NCI-H2107 (cell line): ENCODE measurements at places on chromosomes 12 and 14.

DNA sequence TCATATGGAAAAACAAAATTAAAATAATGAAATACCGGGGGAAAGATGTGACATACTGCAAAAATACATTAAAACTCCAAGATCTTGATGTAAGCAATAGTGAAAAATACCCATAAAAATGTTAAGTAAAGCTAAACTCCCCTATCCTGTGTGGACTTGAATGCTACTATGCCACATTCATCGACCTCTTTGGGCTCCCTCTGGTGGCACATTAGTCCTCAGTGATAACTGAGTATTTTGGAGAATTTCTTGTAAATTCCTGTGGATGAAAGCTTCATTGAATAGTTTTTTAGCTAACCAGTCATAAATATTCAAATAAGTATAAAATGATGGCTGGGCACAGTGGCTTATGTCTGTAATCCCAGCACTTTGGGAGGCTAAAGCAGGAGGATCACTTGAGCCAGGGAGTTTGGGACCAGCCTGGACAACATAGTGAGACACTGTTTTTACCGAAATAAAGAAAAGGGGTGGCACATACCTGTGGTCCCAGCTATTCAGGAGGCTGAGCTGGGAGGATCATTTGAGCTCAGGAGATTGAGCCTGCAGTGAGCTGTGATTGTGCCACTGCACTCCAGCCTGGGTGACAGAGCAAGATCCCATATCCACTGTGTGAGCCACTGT, 42.4 kb upstream of the SGPP1 start:
- DNase-seq: no peak

DNA sequence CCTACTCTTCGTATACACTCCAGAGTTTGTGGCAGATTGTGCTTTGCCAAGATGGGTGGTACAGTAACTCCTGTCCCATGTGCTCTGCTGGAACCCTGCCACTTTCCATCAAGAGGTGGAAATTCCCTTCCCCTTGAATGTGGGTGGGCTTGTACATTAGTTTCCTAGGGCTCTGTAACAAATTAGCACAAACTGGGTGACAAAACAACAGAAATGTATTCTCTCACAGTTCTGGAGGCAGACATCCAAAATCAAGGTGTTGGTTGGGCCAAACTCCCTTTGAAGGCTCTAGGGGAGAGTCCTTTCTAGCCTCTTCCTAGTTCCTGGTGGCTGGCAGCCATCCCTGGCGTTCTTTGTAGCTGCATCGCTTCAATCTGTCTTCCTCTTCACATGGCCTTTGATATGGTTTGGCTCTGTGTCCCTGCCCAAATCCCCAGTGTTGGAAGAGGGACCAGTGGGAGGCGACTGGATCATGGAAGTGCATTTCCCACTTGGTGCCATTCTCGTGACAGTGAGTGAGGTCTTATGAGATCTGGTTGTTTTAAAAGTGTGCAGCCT, 117.5 kb downstream of the VRK1 start:
- no peak for DNase-seq

DNA sequence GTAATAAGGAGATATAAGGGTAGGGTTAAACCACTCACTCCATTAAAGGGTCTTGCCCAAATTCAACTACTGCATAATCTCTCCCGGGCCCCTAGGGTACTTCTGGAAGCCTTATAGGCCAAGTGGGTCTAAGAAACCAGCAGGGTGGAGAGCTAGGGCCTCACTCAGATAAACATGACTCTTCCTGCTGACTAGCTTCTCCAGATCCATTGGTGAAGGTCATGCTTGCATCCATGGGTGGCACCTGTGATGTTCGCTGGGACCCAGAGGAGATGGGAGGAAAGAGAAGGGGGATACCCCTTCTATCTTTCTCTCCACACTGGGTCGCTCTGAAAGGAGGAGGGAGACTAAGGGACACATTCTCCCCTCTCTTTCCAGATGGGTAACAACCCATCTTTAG, 36.1 kb upstream of the HIGD1C start:
- DNase-seq: no peak

- no peak for DNase-seq
Measured at GRCh38 chr14:50069325-50069724, 47.0 kb downstream of the VCPKMT start.

- DNase-seq: no peak
Measured at GRCh38 chr12:104213952-104214351, 1.6 kb upstream of the TXNRD1 start.

- no peak for DNase-seq
Measured at GRCh38 chr12:125491553-125491952, 426.3 kb downstream of the AACS start.

DNA sequence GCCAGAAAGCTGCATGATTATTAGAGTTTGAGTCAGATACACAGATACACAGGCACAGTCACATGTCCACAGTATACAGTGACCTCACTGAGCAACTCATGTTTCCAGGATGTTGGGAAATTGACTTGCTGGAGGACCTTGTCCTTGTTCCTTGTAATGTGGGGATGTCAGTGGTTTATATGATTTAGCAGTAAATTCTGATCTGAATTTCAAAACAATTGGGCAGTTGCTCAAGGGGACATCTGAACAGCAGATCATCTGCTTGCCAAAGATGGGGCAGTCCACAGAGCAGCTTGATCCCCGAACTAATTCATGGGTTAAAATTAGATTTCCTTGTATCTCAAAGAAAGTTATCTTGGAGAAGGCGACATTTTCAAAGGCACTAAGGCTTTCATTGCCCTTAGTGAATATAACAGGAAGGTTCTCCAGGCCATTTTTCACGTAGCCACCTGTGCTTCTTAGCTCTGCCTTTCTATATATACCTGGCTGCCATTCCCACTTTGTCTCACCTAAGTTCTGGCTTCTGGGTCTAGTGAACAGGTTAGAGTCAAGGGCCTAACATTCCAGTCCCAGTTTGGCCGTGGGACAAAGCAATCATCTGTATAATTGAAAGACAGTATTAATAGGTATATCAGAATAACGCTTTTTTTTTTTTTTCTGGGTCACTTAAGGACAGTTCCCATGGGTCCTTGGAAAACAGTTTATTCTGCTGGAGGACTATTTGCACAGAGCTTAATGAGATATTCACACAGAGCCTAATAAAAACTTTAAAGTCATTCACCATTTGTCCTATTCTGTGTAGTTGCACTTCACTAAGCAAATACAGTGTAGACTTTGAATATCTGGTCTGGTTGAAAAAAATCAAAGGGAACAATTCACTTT, 64.9 kb upstream of the STRN3 start:
- no peak for DNase-seq

DNA sequence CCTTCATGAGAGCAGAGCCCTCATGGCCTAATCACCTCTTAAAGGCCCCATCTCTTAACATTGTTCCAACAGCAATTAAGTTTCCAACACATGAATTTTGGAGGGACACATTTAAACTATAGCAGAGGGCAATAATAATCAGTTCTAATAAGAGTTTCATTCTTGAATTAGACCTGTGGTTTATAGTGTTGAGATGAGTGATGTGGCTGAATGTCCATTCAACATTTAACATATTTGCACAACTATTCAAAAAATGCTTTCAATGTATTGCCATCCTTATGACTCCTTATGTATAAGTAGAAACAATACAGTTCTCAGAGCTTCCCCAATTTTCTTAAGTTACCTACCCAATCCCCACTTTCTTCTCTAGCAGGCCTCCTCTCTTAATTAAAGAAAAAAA, 21.5 kb downstream of the KLHL28 start:
- no peak for DNase-seq

- no peak for DNase-seq
Measured at GRCh38 chr14:30349520-30349919, 209.4 kb upstream of the G2E3 start.

- DNase-seq: no peak
Measured at GRCh38 chr12:1367331-1368291, 226.8 kb downstream of the FBXL14 start.

- DNase-seq: no peak
Measured at GRCh38 chr14:92653162-92653651, 95.2 kb downstream of the LGMN start.

GRCh38 chr12:54935235-54935951, 49.2 kb downstream of the TESPA1 start:
- no peak for DNase-seq

GRCh38 chr14:85178864-85179263, 351.1 kb upstream of the FLRT2 start:
- no peak for DNase-seq

- DNase-seq: no peak
Measured at GRCh38 chr12:24649634-24650033, 299.3 kb downstream of the BCAT1 start.

DNA sequence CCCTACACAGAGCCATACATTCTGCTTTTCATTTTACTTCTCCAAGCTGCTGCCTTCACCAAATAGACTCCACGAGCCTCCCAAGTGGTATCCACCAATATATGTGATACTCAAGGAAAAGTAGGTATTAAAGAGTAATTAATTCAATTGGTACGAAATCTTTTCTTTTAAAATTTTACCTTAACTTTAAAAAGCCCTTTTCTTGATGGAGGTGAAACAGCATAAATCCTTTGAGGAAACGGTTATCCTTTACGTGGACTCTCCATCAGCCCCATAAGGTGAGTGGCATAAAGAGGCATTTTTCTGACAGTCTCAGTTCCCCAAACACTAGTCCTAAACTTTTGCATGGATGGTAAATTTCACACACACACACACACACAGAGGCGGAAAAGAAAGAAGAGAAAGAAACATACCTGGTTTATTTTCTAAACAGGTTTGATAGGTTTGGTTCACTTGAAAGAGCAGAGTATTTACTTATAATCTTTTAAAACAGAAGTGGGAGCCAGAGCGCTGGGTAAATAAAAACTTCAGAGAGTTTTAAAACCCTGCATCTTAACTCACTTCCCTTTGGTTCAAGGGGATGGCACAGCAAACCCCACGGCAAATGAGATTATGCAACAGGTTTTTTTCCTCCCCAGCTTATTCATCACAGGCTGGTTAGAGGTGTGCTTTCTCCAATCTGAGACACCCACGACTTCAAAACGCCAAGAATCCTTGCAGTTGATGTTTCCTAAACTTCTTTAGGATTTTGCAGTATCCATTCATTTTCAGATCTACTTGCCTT, 1.9 kb downstream of the DUSP16 start:
- DNase-seq: no peak

DNA sequence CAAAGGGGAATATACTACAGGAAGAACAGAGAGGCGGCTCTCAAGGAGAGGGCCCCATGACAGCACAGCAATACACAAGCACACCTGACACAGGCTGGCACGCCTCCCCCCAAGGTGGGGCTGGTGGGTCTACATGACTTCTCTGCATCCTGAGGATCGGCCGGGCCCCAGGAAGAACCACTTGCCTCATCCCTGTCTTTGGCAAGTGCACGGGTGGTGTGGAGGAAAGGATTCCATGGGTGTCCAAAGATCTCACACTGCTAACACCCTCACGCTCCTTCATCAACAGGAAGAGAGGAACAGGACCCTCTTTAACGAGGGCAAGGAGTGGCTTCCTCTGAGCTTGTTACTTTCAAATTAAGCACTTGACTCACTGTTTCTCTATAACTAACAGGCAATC, 7.3 kb downstream of the VAMP1 start:
- no peak for DNase-seq

DNA sequence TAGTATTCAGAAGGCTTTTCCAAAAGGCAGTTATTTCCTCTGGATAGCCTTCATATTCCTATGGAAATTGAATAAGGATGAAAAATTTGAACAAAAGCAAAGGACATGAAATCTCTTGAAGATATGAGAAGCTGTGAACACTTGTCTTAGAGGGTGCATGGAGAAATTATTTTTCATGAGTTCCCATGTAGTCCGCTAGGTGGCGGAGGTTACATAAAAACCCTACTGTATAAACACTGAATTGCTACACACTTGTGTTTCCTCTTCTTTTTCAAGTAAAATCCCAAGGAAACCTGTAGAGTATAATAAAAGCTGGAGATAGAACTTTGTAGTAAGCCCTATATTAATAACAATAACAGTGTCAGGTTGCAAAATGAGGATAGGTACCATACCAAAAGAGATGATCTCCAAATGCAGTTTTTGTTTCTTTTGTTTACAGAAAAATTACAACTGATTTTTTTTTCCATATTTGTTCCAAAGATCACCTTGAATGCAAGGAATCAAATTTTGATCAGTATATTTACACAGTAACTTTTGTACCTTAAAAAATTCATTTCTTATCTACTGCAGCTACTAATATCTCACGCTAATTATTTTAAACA, 37.8 kb upstream of the OR4E1 start:
- DNase-seq: peak; percentile 1

- no peak for DNase-seq
Measured at GRCh38 chr12:94139816-94140215, 8.6 kb upstream of the PLXNC1 start.

GRCh38 chr12:9405886-9406563, 197.8 kb upstream of the PZP start:
- DNase-seq: no peak
